ENCODE measurements at places on chromosomes 3 and 15.

- DNase-seq, result no peak
These were observed 217.0 kb downstream of the ZNF621 start for GRCh38 chr3:40741729-40742128.

DNA sequence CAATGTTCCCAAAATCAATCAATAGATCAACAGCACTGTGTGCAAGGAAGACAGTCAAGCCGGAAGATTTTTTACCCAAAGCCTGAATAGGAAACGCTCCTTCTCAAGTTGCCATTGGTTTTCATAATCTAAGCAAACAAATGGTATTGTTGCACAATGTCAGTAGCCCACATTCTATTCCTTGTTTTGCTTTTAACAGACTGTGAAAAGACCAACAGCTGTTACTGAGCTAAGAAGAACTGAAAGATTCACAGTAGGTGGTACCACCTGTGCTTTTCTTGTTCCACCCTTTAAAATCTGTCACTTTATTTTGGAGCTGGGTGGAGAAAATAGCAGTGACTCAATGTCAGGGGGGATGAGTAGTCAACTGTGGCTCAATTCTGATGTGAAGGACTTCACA, 357.5 kb upstream of the CADM2 start:
- DNase-seq, result no peak

DNA sequence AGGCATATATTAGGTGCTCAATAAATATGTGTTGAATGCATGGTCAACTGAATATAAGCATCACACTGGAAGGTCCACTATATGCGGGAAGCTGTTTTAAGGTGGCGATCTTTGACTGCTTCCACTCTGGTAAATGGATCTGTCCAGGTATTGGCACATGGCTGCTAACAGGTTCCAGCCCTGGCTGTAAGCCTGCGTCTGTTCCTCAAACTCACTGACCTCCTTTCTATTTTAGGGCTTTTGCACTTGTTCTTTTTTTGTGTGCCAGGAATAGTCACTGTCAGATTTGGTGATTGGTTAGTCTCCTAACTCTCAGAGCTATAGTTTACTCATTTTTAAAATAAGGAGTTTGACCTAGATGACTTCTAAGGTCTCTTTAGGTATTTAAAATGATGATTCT, 46.2 kb downstream of the ADAMTSL3 start:
- no peak for DNase-seq

- DNase-seq, result no peak
These were observed 405.5 kb upstream of the CNTN4 start for GRCh38 chr3:1693145-1693544.

GRCh38 chr3:63228677-63229076, 49.4 kb upstream of the SYNPR start:
- DNase-seq, result peak; percentile 8

- no peak for DNase-seq
These were observed 51.0 kb downstream of the ARNT2 start for GRCh38 chr15:80455051-80455648.

Data from hepatic stellate cell (primary cell).